ENCODE measurements at places on chromosomes 11 and 22. TPM values are rescaled to one million over a fixed set of nuclear protein-coding genes. Genes with fewer than 3 reads are reported as not detected.

DNA sequence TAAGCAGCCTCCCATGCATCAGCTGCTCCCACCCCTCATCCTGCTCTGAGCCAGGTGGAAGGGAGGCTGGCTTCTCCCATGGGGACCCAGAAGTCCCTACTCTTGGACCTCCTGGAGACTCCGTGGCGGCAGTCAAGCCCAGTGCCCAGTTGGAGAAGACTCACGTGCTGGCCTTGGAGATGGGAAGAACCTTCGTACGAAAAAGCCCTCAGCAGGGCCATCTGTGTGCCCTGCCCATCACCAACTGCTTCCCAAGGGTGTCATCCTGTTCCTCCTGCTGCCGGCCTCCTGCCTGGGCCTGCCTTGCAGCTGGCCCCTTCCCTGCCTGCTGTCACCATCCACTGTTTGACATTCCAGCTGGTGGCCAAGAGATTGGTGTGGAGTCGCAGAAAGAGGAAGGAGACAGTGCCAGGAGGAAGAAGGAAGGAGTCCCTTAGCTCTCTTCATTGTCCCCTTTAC lies 28.0 kb downstream of the ARHGAP1 start:
- ATAC-seq = no peak

DNA sequence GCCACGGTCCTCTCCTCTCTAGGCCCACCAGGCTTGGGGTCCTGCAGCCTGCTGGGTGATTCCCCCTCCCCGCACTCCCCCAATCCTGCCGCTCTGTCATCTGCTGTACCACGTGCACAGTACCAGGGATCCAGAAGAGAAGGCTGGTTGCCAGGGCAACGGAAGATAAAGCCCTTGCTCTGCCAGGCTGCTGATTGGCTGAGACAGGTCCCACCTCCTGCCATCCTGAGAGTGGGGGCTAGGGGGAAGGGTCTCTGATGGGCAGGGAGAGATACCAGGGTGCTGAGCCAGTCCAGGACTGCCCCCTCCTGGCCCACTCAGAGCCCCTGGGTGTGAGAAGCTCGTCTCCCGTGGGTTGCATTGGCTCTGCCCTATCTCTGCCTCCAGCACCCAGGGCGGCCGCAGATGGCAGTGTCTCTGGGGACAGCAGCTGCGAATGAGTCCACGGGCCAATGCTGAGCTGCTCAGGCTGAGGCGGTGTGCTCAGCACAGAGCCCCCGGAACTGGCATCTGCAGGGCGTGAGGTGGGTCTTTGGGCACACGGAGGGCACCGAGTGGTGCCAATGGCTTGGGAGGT lies at the start of gene SMIM45:
SMIM45 (plus strand) TSS at position 253 of the 577 bp plus-strand sequence.
- no peak for ATAC-seq

DNA sequence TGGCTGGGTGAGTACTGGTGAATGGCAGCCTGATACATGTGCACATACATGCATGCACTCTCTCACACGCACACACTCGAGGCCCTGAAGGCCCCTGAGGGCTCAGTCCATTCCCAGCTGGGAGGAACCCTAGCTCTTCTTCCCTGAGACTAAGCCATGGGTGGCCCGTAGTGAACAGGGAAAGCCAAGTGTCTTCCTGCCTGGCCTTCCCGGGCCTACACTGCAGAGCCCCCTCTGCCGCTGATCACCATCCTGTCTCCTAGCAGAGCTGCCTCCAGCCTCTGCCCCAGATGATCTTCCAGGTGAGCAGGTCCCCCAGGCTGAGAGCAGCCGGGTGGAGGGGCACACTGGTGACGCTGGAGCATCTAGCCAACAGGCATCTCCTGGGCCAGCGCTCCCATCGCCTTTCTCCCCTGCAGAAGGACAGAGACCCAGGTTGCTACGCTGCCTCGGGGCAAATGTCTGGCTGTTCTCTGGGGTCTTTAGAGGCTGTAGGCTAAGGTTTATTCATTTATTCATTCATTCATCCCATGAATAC lies 57.3 kb downstream of the CD82 start:
- no peak for ATAC-seq

GRCh38 chr22:27488456-27489177 lies 312.9 kb downstream of the MN1 start:
- no peak for ATAC-seq

GRCh38 chr11:77547863-77548551 lies 41.7 kb upstream of the AQP11 start:
- no peak for ATAC-seq

DNA sequence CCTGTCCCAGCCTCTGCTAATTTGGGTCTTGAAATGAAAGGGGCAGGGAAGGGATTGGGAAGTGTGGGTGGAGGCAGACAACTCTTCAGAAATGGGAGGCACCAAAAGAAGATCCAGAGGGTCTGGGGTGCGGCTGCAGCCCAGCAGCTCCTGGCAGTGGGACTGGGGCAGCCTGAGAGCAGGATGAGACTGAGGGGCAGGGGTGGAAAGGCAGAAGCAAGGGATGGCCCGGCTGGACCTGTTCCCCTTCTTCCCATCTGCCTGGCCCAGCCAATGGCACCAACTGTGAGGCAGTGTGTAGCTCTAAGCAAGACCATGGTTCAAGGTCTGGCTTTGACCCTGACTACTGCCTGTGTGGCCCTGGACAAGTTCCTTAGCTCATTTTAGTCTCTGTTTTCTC lies 160.4 kb downstream of the ENTHD1 start:
- no peak for ATAC-seq

- ATAC-seq = no peak
Measured at GRCh38 chr22:47573141-47573540, 810.7 kb downstream of the TBC1D22A start.

DNA sequence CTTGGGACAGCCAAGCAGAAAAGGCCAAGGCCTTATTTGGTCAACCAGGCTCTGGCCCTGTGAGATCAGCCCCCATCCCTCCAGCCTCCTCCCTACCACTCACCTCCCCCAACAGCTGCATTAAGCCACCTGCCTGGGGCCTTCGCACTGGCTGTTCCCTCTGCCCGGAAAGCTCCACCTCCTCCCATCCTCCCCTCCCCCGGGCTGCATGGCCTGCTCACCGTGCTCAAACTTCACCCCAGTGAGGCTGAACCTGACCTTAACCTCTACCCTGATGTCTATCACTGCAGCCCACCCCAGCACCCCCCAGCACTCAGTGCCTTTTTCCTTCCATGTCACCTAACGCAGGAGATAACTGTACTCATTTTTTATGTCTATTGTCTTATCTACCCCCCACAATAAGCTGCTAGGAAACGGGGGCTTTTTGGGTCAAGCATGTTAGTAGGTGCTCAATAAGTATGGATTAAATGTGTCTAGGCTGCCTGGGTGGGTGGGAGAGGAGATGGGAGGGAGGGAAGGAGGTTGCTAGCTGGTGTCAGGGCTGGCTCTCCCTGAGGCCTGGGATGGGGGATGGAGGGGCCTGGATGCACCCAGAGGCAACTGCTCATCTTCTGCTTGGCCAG lies 912 bp downstream of the PTPRCAP start:
- no peak for ATAC-seq

- ATAC-seq = no peak
Measured at GRCh38 chr11:83612891-83613766, 327.0 kb upstream of the CCDC90B start.

- ATAC-seq = peak; percentile 88
Measured at GRCh38 chr11:111417766-111418435, 38.8 kb upstream of the POU2AF1 start.

The CALCB gene
- not detected for total RNA-seq

The TENM4 gene
- 11.7 TPM for total RNA-seq

The CARD18 gene
- total RNA-seq = not detected

The TMEM179B gene
- total RNA-seq = 35.8 TPM
